ENCODE measurements at places on chromosomes 1 and 21. TPM values are rescaled to one million over a fixed set of nuclear protein-coding genes. Genes with fewer than 3 reads are reported as not detected.
A peak's percentile ranks its signal among the peaks of the same experiment; 100 is the strongest.

ZNF593OS gene
- total RNA-seq = not detected

DNA sequence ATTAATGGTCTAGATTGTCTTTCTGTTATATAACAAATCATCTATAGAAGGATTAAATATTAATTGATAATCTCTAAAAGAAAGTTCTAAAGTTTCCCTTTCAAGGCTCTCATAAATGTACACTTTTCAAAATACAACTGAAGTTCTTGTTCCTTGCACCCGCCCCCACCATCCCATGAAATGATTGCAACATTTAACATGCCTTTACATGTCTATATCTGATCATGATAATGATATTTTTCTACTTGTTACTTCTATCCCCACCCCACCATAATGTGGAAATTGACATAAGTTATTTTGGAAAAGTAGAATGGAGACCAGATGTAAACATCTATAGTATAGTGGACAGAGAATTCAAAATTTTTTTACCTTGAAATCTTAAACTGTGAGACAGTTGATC, 186.6 kb downstream of the NTNG1 start:
- DNase-seq = no peak
- no peaks in the 10 kb centered on the region for H3K4me1 ChIP-seq
- no peak overlapping the region for H3K4me3 ChIP-seq
- H3K36me3 ChIP-seq = no peaks in the 10 kb centered on the region
- no peaks in the 10 kb centered on the region for H3K27me3 ChIP-seq

DNA sequence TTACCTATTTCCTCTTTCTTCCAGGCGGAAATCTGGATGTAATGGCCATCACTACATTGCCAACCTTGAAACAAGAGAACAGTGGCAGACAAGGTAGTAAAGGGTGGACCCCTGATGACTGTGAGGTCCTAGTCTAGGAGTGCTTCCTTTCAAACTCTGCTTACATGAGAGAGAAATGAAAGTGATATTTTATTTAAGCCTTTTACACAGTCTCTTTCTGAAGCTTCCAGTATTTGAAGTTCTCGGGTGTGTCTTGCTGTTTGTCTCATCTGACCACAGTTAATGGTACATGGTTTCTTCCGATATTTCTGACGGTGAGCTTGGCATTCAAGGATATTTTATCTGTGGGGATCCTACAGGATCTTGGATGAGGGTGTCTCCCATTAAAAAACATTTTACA, 215.2 kb downstream of the SLC45A1 start:
- DNase-seq = no peak
- H3K4me3 ChIP-seq = no peak overlapping the region
- H3K27me3 ChIP-seq = no peaks in the 10 kb centered on the region
- H3K4me1 ChIP-seq = no peaks in the 10 kb centered on the region
- no peaks in the 10 kb centered on the region for H3K36me3 ChIP-seq
- no peak overlapping the region for H3K27ac ChIP-seq

DNA sequence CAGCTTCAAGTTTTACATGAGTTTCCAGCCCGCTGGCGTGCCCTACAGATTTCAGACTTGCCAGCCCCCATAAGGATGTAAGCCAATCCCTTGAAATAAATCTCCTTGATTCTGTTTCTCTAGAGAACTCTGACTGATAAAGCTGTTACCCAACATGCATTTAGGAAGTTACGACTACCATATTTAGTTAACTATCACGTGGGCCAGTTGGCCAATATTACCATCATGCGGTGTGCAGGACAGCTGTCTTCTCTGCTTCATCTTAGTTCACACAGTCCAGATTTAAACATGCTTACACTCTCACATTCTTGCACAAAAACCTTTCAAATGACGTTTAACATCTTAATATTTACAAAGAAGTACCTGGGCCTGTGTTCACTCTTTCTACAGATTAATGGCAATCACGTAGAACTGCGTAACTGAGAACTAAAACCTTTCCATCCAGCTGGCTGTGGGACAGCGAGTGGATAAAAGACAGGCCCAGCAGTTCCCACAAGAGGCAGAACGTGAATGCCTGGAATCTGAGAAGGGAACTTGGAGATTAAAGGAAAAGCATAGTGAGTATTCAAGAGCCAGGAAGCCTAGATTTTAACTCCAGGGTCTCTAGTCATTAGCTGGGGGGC, 20.8 kb downstream of the FAM177B start:
- H3K27me3 ChIP-seq = no peaks in the 10 kb centered on the region
- no peaks in the 10 kb centered on the region for H3K36me3 ChIP-seq
- H3K4me1 ChIP-seq = no peaks in the 10 kb centered on the region
- H3K4me3 ChIP-seq = no peak overlapping the region
- no peak overlapping the region for H3K27ac ChIP-seq

PTGS2 gene
- total RNA-seq = 1.0 TPM

TNN gene
- 0.37 TPM for total RNA-seq

- H3K27ac ChIP-seq = no peak overlapping the region
- H3K4me1 ChIP-seq = no peaks in the 10 kb centered on the region
- H3K36me3 ChIP-seq = no peaks in the 10 kb centered on the region
- no peaks in the 10 kb centered on the region for H3K27me3 ChIP-seq
- no peak overlapping the region for H3K4me3 ChIP-seq
Observed at GRCh38 chr1:68197461-68197860, 34.9 kb downstream of the WLS start.

DNA sequence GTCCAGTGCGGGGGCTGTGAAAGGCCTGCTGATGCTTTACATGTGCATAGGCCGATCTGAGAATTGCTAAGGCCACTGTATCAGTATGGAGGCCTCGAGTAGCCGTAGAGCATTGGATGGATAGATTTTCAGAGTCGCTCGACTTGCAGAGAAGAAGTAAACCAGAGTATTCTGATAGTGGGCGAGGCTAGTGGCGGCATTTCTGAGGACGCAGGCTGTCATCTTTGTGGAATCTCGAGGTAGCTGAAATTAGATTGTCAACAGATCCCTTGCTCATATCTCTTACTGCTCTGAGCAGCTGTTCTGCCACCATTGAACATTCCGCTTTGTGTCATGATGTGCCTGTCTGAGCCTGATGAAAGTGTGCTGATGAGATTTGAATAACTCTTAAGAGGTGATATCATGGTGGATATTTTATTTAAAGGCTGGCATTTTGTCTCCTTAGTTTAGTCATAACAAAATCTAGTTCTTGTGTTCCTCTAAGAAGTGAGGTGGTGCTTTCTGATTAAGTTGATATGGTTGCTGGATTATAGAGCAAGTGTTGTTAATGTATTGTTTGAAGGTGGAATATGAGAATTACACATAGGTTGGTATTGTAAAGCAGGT, 1.5 kb downstream of the KIF1B start:
- H3K27me3 ChIP-seq = no peaks in the 10 kb centered on the region
- H3K4me3 ChIP-seq = peak overlapping the region; percentile 93
- peak overlapping the region; percentile 99 for H3K27ac ChIP-seq
- peaks cover 33% of the 10 kb centered on the region for H3K4me1 ChIP-seq
- H3K36me3 ChIP-seq = no peaks in the 10 kb centered on the region
- DNase-seq = no peak

CYP4A22 gene
- total RNA-seq = 0.31 TPM

DNA sequence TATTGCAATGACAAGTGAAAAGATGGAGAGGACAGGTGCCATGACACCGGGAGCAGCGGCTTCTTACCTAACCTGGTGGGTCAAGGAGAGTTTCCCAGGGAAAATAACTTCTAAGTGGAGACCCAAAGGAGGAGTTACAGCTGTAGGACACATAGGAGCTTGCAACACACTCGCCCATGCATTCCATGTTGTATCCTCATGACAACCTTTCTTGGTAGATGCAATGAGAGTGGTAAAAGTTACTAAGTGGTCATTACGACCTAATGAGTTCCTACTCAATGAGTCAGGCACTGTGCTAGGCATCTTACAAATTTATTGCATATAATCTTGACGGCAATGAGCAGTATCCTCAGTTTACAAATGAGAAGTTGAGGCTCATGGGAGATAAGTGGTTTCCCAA, 119.5 kb upstream of the HOOK1 start:
- H3K36me3 ChIP-seq = no peaks in the 10 kb centered on the region
- H3K27ac ChIP-seq = no peak overlapping the region
- no peak for DNase-seq

CELA3B gene
- not detected for total RNA-seq

DNA sequence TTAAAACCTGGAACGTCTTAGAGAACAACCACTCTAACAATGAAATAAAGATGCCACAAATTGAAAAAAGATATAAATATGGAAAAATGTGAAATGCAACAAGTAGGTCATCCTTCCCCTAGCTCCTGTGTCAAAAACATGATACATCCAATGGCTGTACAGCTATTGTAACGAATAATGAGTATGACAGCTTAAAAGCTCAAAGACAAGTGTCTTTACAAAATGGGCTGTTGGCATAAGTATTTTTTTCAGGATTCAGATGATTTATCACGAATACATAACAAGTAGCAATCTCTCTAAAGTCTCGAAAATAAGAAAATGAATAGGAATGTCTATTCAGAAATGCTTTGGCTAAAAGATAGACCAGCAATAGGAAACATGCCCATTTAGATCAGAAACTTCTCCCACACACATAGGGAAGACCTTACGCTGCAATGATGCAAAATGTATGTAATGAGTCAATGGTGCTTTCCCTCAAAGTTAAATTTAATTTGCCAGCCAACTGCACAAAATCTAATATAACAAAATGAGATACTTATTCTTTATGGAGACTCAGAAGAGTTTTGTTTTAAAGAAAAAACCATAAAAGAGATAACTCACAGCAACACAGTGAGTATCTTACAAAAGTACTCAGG, 8.3 kb downstream of the TGFBR3 start:
- H3K27ac ChIP-seq = no peak overlapping the region
- DNase-seq = no peak
- no peaks in the 10 kb centered on the region for H3K27me3 ChIP-seq
- H3K4me1 ChIP-seq = peaks cover 5% of the 10 kb centered on the region
- H3K4me3 ChIP-seq = no peak overlapping the region

DNA sequence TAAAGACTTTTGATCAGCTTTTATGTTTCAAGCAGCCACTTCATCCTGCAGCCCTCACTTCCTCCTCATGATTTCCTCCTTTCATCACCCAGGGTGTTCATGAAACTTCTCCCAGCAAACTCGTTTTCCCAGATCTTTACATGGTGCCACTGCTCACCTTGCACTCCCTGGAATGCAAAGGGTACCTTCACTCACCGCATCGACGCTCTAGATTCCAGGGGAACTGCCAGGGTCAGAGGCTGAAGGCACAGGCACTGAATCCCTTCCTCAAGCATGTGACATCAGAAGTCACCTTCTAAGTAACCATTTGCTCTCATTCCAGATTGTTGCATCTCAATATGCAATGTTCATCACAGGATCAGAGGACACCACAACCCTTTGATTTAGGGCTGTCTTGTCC, 82.8 kb downstream of the PRKAB2 start:
- no peak for DNase-seq
- no peaks in the 10 kb centered on the region for H3K36me3 ChIP-seq
- H3K4me1 ChIP-seq = no peaks in the 10 kb centered on the region
- no peaks in the 10 kb centered on the region for H3K27me3 ChIP-seq
- H3K27ac ChIP-seq = no peak overlapping the region

DNA sequence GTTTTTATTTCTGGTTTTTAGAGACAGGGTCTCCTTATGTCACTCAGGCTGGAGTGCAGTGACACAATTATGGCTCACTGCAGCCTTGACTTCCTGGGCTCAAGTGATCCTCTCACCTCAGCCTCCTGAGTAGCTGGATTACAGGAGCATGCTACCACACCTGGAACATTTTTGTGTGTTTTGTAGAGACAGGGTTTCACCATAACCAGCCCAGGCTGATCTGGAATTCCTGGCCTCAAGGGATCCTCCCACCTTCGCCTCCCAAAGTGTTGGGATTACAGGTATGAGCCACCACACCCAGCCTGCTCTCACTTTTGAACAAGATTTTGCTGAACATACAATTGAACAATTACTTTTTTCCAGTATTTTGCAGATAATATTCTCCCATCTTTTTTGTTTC, 24.0 kb upstream of the HYI start:
- no peak overlapping the region for H3K4me3 ChIP-seq
- no peaks in the 10 kb centered on the region for H3K4me1 ChIP-seq
- no peaks in the 10 kb centered on the region for H3K36me3 ChIP-seq
- DNase-seq = no peak
- H3K27ac ChIP-seq = no peak overlapping the region

GJB4 gene
- not detected for total RNA-seq

All from testis (tissue), 5 donors.